ENCODE measurements at places on chromosomes 1 and 21.

DNA sequence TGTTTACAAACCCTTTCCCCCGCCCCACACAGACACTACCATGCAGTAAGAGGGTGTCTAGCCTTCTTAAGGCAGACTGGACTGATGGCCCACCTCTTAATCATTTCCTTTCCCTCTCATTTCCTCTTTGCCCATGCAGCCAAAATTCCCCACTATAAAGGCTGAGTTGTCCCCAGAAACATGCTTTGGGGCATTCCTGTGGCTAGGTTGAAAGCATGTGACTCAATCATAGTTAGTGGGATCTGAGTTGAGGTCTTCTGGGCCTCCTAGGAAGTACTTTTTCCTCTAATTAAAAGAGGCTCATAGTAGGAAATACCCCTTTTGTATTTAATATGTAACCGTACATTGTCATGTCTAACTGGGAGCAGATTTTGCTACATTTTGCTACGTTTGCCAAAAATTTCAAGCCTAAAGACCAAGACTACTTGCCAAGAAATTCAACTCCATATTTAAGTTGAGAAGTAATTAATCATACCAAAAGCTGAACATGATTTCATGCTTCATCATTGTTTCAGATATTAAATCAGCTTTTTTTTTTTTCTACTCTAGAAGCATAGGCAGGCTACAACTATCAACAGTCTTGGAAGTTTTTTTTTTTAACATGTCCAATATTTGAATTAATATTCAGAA is 174.7 kb downstream of the ADGRL4 start:
- no peak for DNase-seq

- no peak for DNase-seq
Measured at GRCh38 chr1:156121457-156121856, 6.9 kb downstream of the LMNA start.

DNA sequence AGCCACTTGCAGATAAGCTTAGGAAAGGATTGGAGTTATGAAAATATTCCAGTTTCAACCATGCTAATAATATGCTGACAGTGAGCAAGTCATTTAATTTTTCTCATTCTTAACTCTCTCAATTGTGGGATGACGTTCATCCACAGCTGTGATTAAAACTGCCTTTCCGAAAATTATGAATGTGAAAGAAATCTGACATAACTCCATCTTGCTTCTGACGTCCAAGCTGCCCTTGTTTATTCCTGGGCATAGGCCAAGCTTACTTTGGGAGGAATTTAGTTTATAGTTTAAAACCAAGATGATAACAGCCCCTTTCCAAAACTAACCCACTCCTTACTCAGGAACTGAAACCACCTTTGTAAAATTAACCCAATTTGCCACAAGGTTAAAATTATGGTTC is 11.0 kb upstream of the RGS18 start:
- no peak for DNase-seq

- no peak for DNase-seq
Measured at GRCh38 chr1:172970186-172970585, 80.6 kb downstream of the TNFSF18 start.

GRCh38 chr1:161722406-161722805 is 1.1 kb downstream of the FCRLB start:
- DNase-seq, result no peak

- no peak for DNase-seq
Measured at GRCh38 chr1:161013131-161013487, 7.8 kb downstream of the F11R start.

DNA sequence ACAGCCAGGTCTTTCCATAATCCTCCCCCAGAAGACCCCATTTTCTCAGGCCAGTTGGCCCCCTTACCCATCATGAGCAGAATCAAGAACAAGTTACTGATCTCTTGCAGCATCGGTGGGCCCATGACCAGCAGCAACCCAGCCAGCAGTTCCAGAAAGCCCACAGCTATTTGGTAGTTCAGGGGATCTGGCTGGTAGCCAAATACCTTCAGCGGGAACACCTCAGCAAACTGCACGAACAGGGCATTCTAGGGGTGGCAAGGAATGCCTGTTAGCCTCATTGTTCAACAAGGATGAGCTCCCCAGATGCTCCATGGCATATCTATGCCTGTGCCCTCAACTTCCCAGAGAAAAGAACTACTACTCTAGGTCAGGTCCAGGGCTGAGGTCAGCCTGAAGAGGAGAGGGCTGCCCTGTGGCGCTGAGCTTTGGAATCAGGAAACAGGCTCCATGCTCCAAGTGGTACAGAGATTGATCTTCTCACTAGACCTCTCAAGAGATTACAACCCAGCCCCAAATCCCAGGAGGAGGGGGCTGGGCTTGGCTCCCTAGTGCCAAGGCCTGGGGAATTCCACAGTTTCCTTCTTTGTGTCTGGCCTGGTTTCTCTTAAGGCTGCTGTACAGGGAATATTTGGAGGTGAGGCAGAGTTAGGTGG is 1.3 kb downstream of the TMEM35B start:
- DNase-seq, result no peak
